ENCODE measurements at places on chromosomes 5 and 9.

DNA sequence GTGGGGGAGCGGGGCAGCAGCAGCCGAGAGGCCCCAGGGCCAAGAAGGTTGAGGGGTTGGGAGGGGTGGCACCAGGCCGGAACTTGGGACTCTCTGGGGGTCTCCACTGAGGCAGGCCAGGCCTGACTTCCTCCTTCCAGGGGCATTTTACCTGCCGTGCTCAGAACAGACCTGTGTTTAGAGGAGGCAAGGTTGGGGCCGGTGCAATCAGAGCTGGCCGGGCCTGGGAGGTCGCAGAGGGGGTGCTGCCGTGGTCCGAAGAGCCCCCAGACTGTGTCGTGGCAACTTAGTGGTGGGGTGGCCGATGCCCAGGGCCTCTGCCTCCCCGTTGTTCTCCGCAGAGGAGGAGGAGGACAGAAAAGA lies 21.8 kb downstream of the GLT6D1 start:
- DNase-seq: no peak

DNA sequence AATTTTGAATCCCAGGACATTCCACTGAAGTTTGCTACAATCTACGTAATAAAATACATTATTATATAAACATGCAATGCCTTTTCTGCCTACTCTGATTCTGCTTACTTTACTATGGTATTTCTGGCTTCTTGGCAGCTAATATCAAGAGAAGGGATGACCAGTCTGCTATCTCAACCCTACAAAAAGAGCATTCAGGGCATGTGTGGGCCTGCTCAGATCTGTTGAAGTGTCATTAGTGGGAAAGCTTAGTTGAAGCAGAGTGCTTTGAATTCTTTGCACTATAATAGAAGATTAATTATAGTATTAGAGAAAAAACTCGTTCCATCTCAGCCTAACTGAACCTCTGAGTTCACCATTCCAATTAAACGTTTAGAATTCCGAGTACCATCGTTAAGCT lies 339.5 kb upstream of the ISL1 start:
- DNase-seq: no peak

- DNase-seq: no peak
These were observed 214.7 kb downstream of the TRIO start for GRCh38 chr5:14357851-14358250.

GRCh38 chr9:2180154-2180553 lies 165.0 kb downstream of the SMARCA2 start:
- DNase-seq: no peak

DNA sequence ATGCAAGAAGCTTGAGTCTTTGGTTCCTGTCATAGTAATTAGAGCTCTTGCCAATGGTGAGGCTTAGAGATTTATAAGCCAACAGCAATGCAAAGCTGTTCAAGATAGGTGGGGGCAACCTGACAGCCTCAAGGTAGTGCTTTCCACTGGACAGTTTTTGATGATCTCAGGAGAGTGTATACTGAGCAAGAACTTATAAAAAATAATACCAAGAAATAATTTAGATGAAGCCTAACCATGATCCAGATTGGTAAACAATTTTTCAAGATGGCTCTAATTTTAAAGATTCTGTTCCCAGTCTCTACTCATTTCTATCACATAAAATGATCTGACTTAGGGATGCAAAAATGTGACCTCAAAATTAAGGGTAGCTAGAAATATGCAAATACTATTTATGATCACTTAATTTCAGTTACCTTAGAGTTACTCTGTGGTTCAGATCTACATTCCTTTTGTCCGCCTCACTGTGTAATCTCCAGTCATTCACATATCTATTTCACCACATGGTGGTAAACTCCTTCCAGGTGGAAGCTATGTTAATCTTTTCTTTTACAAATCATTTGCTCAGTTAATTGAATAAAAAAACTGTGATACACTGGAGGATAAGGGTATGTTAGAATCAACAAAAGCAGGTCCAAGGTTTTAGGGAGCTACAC lies 1228.0 kb upstream of the C9orf72 start:
- no peak for DNase-seq

DNA sequence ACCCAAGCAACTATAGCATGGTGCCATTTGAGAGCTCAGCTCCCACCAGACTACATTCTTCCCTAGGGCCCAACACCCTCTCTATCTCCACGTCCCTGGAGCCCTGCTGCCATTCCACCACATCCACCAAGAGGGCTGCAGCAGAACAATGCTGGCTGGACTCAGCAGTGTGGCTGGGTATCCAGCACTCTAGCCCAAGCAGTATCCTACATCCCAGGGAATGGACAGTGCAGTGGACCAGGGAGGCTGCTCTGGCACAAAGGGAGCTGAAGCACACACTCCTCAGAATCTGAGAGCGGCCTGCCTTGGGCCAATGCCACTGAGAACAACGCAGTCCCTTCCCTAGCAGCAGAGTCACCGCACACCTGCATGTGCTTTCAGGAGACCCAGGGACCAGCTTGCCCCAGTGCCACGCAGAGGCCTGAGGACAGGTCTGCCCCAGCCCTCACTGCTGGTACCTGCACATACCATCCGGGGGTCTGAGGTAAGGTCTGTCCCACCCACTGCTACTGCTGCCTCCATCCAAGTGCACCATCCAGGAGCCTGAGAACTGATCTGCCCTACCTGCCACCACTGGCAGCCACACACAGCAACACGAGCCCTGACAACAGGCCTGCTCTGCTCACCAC lies 95.9 kb downstream of the ZDHHC21 start:
- no peak for DNase-seq

GRCh38 chr9:113299800-113300292 lies 3.3 kb downstream of the RNF183 start:
- DNase-seq: no peak

- no peak for DNase-seq
These were observed 130.4 kb upstream of the POC5 start for GRCh38 chr5:75847561-75848021.

All from stimulated activated naive B cell treated with anti-CD40 and anti-IgM and Interleukin-4, amounts not matched to agents 10 μg/mL and 1 μg/mL and 100 μg/mL, for 72 hours (primary cell).